Germinal center (tissue), 1 donor: ENCODE measurements at places on chromosomes 3 and 15.
A peak's percentile ranks its signal among the peaks of the same experiment; 100 is the strongest.

- no peak for DNase-seq
These were observed 57.2 kb upstream of the USP3 start for GRCh38 chr15:63447017-63447676.

DNA sequence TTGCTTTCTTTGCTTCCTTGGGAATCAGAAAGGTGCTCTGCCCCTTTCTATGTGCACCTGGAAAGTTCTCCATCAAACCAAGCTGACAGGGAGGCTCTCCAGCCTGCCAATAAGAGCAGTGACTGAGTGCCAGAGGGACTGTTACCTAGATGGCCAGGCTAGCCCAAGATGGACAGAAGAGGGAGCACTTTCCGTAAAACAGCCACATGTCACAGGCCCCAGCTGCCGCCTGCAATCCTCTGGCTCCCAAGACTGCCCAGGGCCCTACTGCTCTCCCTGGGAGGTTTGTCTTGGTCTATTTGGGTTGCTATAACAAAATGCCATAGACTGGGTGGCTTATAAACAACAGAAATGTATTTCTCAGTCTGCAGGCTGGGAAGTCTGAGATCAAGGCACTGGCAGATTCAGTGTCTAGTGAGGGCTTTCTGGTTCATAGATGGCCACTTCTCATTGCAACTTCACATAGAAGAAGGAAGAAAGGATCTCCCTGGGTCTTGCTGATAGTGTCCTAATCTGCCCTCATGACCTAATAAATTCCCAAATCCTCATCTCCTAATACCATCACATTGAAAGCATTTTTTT lies 72.3 kb downstream of the TAMM41 start:
- no peak for DNase-seq

DNA sequence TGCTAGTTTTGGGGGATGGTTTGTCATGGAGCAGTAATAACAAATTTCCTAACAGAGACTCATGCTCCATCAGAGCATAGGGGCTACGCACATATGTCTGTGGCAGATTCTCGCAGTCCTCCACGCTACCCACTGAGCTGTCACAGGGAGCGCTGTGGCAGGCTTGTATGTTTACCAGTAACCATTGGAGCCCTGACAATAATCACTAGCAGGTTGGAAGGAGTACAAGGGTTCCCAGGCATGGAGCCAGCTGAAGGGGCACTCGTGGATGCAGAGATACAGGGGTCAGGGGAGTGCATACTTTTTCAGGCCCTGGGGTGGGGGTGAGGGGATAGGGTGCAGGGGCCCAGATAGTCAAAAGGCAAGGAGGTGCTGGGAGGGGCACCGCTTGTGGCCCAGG lies 7.9 kb upstream of the GP9 start:
- DNase-seq: no peak

DNA sequence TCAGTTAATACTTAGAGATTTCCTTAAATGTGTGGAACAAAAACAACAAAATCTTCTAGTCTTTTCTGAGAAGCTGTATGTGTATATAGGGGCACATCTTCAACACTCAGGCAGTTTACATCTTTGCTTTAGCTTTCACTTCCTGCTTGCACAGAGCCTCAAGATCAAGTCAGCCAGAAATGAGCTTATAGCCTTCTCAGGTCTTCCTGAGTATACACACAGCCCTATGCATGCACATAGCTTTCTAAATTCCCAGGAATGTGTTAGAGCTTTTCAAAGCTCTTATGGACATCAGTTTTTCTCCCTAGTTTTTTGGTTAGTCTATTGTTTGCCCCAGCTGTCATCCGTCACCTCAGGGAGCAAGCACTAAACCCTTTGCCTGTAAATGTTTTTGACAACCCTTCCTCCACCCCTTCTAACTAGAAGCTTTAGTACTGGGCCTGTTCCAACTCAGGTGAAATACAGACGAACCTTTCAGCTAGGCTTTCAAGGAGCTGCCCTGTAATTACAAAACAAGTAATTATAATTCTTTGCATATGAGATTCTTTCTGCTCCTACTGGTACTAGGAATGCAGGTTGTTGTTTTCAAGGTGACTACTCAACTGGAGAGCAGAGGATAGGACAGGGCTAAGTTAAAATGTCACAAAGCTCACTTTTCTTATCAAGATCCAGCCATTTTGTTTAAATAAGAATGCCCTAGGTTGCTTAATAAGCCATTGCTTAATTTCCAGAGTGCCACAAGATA lies 22.6 kb upstream of the MTMR10 start:
- DNase-seq: peak; percentile 28

DNA sequence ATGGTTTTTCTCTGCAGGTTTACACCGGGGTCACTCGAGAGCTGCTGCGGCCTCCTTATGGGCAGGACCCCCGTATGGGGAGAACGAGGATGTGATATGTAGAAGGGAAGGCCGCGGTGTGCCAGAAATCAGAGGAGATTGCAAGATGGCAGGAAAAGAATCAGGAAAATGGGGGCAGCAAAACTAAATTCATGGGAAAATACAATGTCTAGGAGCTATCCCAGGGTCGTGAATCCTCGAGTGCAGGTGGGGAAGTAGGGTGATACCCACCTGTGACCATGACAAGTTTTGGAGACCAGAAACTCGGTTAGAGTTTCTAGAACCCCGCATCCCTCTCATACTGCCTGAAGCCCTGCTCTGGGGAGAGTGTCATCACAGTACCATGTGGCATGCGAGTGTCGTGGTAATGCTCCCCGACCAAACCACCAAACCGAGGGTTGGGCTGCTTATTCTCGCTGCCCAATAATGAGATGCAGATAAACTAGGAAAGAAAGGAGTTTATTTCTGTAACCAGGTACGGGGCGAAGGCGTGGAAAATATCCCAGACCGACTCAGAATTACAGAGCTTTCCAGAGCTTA lies 781 bp downstream of the TRNT1 start:
- DNase-seq: no peak

DNA sequence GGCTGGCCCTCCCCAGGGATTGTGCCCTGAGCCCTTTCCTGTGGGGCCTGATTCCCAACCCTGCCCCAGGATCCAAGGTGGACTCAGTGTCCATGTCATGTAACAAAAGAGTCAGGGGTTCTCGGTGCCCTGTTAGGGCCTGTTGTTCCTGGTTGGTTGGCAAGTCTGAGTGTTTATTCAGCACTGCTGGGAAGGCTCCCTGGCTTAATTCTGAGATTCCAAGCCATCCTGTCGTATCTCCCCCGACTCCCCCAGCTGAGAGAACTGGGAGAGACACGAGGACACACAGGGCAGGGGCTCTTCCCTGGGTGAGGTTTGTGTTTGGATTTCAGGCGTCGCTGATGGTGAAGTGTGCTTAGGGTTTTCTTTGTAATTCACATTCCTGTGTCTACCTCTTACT lies 78.3 kb downstream of the EEFSEC start:
- DNase-seq: no peak

GRCh38 chr15:81049835-81050234 lies 49.1 kb downstream of the TLNRD1 start:
- DNase-seq: no peak

DNA sequence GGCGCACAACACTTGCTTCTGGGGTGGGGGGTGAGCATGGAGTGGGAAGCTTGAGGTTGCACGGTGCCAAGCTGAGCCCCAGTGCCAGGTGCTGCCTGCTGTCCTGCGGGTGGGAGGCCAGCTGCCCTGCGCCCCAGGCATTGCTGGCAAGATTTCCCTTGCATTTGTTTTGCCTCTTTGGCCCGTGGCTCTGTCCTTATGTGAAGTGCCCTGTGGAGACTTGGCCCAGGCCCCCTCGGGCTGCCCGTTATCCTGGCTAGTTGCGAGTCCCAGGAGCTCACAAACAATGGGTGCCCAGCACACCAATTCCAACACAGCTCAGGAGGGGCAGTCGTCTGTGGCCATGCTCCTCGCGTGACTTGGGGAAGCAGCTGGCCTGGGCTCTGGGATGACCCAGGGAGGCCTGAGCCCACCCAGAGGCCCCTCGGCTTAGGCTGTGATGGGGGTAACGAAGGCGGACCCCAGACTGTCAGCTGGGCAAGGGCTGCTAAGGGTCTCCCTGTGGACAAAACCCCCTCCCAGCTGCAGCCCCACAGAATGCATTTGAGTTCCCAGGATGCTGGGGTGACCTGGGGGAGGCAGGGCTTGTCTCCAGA lies 5.9 kb downstream of the C3orf22 start:
- no peak for DNase-seq

- no peak for DNase-seq
These were observed 5.6 kb upstream of the P2RY14 start for GRCh38 chr3:151283907-151284461.

DNA sequence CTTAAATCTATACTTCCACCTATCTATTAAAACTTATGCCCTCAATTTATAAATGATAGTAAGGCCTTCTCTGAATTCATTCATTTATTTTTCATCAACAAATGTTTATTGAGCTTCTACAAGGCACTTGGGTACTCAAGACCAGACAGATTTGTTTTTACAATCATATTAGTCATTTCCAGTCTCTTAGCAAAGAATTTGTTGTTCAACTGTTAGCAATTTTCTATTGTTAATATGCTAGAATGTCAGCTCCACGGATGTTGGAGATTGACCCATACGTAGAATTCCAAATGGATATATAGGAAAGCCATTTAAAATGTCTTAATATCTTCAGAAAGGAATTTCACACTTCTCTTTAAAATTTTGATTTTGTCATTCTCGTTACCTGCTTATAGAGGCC lies 36.7 kb downstream of the ZBTB38 start:
- DNase-seq: no peak

- DNase-seq: no peak
These were observed 5.1 kb downstream of the DPH6 start for GRCh38 chr15:35540885-35541284.

DNA sequence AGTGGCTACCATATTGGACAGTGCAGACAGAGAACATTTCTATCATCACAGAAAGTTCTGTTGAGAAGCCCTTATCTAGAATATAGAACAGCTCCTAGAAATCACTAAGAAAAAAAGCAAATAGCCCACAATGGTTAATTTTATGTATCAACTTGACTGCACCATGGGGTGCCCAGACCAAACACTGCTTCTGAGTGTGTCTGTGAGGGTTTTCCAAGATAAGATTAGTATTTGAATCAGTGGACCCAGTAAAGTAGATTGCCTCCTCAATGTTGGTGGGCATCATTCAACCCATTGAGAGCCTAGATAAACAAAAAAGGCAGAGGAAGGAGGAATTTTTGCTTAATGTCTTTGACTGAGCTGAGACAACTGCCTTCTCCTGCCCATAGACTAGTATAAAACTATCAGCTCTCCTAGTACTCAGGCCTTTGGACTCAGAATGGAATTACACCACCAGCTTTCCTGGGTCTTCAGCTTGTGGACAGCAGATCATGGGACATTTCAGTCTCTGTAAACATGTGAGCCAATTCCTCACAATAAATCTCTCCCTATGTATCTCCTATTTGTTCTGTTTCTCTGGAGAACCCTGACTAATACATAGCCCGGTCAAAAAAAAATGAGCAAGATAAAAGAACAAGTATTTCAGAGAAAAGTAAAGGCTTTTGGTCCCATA lies 55.9 kb upstream of the OXTR start:
- DNase-seq: no peak

- DNase-seq: no peak
These were observed 25.8 kb upstream of the POLG start for GRCh38 chr15:89360294-89360971.

GRCh38 chr15:67201136-67201535 lies 53.3 kb downstream of the AAGAB start:
- no peak for DNase-seq

- no peak for DNase-seq
These were observed 78.4 kb downstream of the PCSK6 start for GRCh38 chr15:101411085-101411484.

GRCh38 chr15:96262549-96263489 lies 67.7 kb upstream of the NR2F2 start:
- no peak for DNase-seq

DNA sequence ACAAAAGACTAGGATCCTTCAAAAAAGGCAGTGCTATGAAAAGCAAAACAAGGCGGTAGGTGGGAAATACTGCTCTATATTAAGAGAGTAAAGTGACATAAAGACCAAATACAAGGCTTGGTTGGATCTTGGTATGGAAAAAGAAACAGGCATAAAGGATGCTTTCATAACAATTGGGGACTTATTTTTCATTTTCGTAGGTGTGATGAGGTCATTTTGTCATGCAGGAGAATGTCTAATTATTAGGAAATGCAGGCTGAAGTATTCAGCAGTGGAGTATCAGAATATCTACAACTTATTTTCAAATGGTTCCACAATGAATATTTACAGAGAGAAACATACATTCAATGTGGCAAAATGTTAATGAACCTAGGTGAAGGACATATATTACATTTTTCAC lies 9.0 kb downstream of the XPC start:
- DNase-seq: no peak

DNA sequence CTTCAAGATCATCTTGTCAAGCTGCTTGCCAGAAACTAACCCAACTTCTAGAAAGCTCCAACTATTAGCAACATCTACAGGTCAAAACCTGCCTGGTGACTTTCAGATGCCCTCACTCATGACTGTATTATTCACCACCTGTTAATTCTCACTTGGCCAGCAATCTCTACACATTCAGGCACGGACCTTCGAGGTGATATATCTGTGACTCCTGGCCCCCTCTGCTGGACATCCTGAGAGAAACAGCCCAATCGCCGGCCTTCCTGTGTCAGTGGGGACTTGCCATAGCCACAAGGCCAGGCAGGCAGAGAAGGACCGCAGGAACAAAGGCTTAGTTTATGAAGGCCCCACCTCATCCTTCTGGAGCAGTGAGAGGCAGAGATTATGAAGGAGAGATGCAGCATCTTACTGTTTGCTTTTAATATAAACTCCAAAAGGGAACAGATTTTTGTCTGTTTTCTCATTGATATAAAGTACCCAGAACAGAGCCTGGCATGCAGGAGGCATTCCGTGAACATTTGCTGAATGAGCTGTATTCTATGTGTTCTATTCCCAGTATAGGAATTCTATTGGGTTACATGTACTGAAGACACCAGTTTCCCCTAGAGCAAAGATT lies 24.4 kb upstream of the OCA2 start:
- DNase-seq: peak; percentile 53

- DNase-seq: no peak
These were observed 142.7 kb downstream of the FNDC3B start for GRCh38 chr3:172181932-172182586.

DNA sequence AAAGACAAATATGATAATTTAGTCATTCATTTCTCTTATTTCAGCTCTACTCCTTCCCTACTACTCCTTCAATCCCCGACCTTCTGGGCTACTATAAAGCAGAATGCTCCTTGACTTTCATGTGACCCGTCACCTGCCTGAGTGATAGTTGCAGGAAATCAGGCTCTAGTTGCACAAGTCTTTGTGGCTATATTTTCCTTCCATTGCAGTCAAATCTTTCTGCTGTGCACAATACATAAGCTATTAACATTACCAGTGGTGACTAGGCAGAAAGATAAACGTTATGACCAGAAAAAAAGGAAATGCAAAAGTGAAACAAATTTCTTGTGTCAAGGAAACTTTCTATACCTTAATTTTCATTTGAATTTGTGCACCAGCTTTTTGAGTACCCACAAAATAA lies 2.3 kb downstream of the SUCNR1 start:
- no peak for DNase-seq

DNA sequence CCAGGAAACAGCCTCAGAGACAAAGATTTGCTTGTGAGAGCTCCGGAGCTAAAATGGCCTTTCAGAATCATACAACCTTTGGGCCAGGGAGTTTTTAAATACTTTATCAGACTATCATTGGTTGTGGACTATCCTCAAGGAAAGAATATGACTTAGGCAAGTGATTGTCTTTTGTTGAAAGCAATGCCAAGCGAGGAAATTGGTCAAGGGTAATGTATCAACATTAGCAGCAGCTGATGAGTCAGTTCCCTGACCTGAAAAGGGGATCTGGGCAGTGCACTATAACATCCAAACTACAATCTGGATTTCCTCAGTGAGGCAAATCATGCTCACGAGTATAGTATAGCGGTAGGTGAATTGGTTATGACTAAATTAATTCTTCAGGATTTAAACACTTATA lies 303.6 kb downstream of the LSAMP start:
- no peak for DNase-seq

GRCh38 chr3:38459499-38460048 lies 5.9 kb downstream of the ACVR2B start:
- no peak for DNase-seq
